ENCODE measurements at places on chromosomes 12 and 14. TPM values are rescaled to one million over a fixed set of nuclear protein-coding genes. Genes with fewer than 3 reads are reported as not detected.

- ATAC-seq, result no peak
These were observed 238.0 kb upstream of the DDHD1 start for GRCh38 chr14:53391156-53391555.

DNA sequence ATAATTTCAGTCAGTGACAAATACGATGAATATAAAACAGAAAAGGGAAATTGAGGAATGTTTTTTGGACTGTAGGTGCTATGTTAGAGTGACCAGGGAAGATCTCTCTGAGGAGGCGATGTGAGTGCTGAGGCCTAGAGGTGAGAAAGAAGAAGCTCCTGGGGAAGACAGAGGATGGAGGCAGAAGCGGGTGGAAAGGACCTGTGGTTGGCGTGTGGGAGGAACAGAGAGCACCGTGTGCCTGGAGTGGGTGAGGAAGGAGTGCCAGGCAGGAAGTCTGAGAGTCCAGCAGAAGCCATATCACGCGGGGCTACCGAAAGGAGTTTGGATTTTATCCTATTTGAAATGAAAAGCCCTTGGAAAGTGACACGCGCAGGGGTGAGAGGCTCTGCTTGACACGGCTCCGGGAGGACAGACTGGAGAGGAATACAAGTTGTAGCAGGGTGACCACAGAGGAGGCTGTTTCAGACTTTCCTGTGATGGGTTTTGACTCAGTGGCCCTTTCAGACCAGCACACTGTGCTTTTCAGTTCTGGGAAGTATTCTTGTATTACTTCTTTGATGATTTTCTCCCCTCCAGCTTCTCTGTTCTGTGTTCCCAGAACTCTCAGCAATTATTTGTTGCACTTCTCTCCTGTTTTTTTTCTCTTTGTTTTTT, 96.9 kb downstream of the VRK1 start:
- ATAC-seq, result peak; percentile 86

DNA sequence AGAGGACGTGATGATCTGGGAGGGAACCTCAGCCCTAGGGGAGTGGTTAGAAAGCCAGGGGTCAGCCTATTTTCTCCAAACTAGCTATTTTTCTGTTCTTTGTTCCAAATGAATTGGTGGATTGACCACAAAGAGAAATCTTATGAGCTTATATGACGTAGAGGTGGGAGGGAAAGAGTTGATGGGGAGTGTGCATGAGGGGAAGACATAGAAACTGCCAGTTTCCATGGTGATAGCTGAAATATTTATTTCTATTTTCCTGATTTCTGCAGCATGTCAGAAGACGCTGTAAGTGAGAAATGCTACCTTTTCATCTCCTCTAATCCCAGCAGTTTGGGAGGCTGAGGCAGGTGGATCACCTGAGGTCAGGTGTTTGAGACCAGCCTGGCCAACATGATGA, 51.4 kb upstream of the CISTR start:
- ATAC-seq, result no peak

Gene COQ10A
- total RNA-seq, result 9.7 TPM

Gene IRAK3
- 1.4 TPM for total RNA-seq

DNA sequence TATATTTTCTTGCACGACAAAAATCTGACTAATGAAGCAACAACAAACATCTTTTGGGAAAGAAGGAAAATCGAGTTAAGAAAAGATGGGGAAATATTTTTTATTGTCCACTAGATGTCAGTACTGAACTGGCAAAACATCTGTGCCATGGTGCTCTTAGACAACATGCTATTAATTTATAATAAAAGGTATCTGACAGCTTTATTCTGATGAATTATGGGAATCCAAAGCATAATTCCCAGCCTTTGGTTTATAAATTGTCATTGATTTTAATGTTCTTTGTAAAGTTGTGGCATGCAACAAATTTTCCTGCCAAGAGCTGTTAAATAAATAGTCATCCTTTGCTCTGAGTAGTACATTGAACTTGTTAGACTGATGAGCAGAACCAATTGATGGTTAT, 231.2 kb downstream of the ETNK1 start:
- ATAC-seq, result no peak

DNA sequence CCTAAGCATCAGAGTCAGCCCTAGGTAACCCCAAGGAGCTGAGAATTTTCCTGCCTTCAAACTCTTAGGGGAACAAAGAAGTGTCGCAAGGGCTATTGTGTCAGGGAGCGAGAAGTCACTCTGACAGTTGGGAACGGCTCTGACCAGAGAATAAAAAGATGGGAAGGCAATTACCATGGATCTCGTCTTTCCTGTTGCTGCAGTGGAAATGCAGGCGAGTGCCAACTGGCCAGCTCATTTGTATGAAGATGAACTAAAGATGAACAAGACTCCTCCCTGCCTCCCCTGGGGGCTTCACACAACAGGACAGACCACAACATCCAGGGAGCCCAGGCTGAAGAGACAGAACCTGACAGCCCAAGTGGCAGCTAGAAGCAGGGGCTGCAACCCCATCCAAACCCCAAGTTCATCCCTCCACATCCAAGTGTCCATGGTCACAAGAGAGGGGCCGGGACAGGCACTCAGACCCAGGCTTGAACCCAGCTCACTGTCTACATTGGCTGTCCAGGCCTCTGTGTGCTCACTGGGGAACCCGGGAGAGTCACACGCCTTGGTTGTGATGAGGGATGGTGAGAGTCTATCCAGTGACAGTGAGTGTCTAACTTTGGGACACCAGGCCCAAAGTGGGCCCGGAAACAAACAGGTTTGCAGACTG, 322.4 kb downstream of the BCL11B start:
- no peak for ATAC-seq

GRCh38 chr12:53575502-53576249, 50.5 kb downstream of the ATF7 start:
- ATAC-seq, result no peak

Gene TOMM20L
- not detected for total RNA-seq

DNA sequence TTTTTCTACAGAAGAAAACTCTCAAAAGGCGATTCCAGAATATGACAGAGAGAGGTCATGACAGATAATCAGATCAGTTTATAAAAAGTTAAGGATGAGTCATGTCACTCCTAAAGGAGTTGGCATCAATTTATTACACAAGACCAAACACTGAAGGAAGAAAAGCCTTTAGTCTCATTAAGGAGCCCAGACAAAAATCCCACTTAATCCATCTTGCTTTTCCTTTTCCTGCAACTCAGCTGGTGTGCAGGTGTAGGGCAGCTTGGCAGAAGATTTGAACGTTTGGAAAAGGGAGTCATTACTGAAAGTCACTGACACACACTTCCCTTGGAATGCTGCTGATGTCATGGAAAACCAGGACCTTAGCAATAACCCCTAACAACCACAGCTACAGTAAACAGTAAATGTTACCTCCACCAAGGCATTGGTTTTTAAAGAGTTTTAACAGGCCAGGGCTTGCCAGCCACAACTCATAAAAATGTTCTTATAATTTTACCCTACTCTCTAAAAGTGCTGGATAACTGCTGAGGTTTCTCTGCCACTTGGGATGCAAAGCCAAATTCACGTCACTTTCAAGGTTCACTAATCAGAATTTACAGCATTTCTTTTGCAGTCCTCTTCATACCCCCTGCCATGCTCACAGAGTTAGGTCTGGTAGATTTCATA, 320.6 kb downstream of the RAD51B start:
- no peak for ATAC-seq

DNA sequence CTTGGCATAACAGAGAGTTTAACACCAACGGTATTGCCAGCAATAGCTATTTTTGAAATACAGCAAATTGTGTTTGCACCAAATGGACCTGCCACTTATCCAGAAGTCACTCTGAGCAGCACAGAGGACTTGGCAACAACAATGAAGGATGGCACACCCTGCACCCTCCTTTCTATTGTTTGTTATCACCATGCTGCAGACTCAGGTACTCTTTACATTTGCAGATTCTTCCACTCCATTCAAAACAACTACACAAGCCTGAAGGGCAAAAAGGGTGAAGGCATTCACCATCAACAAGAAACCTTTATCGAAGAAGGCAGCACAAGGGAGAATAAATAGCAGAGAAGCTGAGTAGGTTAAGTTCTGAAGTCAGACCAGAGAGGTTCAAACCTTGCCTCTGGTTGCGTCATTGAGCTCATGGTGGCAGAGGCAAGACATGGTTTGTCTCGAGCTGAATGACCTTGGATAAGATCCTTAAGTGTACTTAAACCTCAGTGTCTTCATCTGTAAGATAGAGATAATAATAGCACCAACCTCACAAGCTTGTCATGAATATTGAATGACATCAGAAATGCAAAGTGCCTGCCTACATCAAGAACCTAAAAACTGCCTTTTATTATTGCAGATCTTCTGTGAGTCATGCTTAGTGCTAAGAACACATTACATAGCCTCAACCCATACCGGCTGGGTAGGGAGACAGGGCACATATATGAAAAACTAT, 1.4 kb upstream of the ACSM4 start:
- ATAC-seq, result no peak

DNA sequence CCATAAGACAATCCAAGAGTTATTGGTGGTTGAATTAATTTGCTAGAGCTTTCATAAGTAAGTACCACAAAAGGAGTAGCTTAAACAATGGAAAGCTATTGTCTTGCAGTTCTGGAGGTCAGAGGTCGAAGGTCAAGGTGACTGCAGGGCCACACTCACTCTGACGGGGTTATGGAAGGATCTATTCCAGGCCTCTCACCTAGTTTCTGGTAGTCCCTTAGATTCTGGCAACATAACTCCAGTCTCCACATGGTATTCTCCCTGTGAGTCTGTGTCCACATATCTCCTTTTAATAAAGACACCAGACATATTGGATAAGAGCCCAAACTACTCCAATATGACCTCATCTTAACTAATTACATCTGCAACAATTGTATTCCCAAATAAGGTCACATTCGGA, 273.4 kb downstream of the FOXN3 start:
- no peak for ATAC-seq

DNA sequence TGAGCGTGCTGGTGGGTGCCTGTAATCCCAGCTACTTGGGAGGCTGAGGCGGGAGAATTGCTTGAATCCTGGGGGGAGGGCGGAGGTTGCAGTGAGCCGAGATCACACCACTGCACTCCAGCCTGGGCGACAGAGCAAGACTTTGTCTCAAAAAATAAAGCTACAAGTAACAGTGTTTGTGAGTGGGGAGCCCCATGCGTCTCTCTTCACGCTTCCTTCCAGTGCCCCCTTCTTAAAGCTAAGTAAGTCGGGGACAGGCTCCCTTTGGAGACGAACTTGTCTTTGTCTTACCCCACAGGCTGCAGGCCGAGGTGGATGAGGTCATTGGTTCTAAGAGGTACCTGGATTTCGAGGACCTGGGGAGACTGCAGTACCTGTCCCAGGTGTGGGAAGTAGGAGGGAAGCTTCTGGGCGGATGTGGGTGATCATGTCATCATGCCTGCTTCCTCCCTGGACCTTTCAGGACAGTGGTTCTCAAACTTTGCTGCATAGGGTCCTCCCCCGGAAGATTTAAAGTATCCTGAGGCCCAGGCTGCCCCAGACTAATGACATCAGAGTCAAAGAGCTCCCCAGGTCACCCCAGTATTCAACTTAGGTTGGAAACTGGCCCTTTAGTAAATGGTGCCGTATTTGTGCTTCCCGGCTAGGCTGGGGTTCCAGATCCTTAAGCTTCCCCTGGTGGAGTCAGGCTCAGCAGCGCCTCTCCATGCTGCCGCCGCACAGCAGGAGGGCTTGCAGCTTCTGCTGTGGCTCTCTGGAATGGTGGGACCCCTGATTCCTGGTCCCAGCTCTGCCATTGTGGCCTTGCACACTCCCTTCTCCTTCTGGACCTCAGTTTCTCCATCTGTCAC, 37.1 kb downstream of the CYP46A1 start:
- no peak for ATAC-seq

Gene RNASE2
- not detected for total RNA-seq

DNA sequence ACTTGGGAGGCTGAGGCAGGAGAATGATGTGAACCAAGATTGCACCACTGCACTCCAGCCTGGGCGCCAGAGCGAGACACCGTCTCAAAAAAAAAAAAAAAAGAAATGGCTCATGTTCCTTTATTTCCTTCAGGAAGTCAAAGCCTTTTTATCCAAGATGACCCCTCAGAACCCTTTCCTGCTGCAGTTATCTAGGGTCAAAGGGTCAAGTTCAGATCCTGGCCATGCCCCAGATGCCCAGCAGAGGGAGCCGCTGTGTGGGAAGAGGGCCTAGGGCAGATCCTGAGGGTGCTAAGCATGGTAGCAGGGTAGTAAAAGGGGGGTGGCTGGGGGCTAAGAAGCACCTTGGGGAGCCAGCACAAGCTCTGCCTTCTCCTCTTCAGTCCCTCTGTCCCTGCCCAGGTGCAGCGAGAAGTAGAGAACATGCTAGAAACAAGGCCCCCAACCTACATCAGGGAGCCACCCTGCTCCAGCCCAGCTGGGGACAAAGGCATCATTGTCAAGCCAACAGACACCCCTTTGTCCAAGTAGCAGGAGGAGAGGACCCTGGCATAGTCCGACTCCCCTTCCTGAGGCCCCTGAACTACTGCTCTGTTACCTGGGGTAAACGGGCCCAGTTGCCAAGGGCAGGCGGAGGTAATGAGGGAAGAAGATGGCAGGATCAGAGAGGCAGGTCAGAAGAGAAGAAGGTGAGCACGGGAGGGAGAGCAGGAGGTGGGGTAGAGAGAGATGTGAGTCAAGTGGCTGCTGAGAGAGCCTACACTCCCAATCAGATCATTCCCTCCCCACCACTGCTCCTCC, 6.5 kb downstream of the NFE2 start:
- ATAC-seq, result peak; percentile 81

GRCh38 chr14:92412912-92413311, 89.9 kb downstream of the SLC24A4 start:
- no peak for ATAC-seq

- ATAC-seq, result peak; percentile 28
These were observed 417.6 kb downstream of the PCNX1 start for GRCh38 chr14:71324767-71325272.

- no peak for ATAC-seq
These were observed 217.2 kb upstream of the BMP4 start for GRCh38 chr14:54173802-54174201.

Gene RNASE1
- total RNA-seq, result 0.56 TPM

Gene PTPRB
- total RNA-seq, result not detected

DNA sequence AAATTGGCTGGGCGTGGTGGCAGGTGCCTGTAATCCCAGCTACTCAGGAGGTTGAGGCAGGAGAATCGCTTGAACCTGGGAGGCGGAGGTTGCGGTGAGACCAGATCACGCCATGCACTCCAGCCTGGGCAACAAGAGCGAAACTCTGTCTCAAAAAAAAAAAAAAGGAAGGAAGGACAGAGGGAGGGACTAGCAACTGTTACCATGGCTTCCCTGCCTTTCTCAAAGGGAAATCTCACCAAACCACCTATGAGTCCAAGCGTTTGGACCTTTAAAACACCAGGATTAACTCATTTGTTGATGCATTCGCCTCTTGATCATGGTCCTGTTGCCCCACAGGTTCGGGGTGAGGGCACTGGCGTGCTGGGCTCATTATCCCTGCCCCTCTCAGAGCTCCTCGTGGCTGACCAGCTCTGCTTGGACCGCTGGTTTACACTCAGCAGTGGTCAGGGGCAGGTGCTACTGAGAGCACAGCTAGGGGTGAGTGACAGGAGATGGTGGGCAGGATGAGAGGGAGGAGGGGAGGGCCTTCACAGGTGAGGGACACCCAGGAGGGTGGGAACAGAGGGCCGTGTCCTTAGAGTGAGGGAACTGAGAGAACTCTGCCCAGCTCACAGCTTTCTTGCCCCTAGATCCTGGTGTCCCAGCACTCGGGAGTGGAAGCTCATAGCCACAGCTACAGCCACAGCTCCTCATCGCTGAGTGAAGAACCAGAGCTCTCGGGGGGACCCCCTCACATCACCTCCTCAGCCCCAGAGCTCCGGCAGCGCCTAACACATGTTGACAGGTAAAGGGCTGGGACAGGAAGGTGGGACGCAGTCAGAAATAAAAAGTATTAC, 10.2 kb upstream of the MYL6B start:
- ATAC-seq, result no peak

Gene OAS2
- 64.8 TPM for total RNA-seq

Data from activated T-helper 17 cell treated with anti-CD3 and anti-CD28 coated beads, Interleukin-2, amount 50 U/mL, for 72 hours (primary cell).